ENCODE measurements at places on chromosomes 11 and 22.

- DNase-seq: no peak
These were observed 18.7 kb upstream of the TMPRSS5 start for GRCh38 chr11:113724778-113725177.

- no peak for DNase-seq
These were observed 1.7 kb downstream of the CCDC87 start for GRCh38 chr11:66591175-66591574.

GRCh38 chr11:79699246-79699645 is 258.4 kb upstream of the TENM4 start:
- no peak for DNase-seq

- DNase-seq: peak; percentile 65
These were observed at the start of gene RAG1 for GRCh38 chr11:36567694-36568093. TSS of gene RAG1 (plus strand) at chr11:36568007. CDS start at chr11:36573305, 5,298 bp downstream.

DNA sequence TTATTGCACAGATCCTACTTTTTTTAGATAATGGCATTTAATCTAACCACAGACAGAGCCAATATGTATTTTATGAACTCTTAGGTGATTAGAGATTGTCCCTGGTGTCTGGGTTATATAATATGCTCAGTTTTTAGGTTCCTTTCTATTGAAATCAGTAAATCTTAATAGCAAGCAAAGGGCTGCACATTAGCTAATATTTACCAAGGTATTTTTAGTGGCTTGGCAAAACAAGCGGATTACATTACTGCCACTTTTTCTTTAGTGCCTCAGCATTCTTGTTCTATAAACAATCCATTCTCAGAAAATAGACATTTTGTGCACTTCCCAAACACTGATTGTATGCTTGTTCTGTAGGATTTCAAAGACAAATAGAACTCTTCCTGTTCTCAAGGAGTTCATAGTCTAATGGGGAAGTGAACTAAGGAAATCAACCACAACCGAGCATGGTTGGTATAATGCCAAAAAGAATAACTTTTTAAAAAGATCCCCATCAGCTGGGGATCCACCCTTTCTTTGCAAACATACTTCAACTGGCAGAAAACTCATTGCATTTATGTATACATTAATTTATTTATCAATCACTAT is 23.8 kb downstream of the KCNJ1 start:
- DNase-seq: no peak

GRCh38 chr11:48020092-48020755 is 39.9 kb downstream of the PTPRJ start:
- DNase-seq: no peak

DNA sequence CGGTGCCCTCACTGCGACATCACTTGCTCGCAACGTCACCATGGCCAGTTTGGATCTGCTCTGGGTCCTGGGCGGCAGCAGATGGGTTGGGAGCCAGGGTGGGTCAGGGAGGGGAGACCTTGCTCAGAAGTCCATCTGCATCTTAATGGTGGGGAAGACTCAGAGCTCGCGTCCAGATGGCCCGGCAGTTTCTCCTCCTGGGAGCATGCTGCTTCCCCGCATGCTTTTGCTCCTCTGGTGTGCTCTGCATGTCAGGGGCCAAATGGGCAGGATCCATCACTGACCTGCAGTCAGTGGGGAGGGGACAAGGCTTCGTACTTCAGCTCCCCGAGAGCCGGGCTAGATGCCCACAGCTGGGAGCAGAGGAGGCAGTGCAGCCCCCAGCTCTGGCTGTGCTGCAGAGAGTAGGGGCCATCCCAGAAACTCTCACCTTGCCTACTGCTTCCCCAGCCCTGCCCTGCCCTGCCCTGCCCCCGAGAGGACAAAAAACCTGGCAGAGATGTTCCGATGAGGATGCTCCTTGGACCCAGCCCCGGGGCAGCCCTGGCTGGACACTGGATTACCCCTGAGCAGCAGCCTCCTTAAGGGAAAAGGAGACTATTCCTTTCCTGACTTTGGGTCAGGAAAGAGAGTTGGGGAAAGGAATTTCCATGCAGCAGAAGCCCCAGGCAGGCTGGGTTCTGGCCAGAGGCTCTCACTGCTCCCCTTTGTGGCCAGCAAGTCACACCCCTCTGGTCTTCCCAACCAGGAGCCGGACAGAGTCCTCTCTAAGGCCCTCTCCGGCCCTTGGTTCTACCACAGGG is 149.9 kb downstream of the PKNOX2 start:
- DNase-seq: no peak

- no peak for DNase-seq
These were observed at the start of gene NAALADL1 for GRCh38 chr11:65058419-65059054. TSS of gene NAALADL1 (minus strand) at chr11:65058553. CDS start at chr11:65058521, 32 bp downstream.

DNA sequence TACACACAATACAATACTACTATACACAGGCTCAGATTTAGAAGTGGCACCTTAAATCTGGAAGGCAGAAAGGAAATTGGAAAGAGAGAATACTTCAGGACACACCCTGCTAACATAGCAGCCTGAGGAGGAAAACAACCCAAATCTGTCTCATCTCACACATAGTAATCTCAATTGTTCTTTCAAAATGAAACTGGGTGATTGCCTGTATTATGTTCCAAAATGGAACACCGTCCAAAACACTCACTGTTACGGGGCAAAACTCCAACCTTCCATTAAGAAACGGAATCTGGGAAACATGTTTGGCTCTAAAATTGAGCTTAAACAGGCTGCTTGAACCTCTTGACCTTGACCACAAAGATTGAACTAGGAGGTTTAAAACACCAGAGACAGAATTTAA is 572.6 kb downstream of the OPCML start:
- no peak for DNase-seq

- no peak for DNase-seq
These were observed 5.5 kb downstream of the CATSPER1 start for GRCh38 chr11:66020618-66021357.

- no peak for DNase-seq
These were observed 63.7 kb downstream of the MICAL2 start for GRCh38 chr11:12174128-12174476.

DNA sequence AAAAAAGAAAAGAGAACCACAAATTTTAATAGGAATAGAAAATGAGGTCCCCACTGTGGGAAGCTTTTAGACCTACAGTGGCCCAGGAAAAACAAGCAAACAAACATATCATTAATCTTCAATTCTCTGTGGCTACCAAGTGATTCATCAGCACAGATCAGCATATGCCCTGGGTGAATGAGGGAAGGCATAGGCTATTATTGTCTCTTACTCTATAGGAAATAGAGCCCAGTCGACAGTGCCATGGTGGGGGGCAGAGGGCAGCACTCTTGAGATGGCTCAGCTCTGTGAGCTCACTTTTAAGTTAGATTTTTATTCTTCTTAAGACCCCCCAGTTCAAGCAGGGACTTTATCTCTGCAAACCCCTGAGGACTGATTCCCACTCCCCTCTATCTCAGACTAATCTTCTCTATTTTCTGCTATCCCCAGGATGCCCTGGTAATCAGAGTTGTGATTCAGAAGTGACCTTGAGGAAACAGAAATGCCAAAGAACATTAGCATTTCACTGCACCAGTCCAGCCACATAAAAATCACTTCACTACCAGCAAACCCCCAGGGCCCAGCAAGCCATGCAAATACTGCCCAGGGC is 9.5 kb upstream of the FEZ1 start:
- DNase-seq: no peak

DNA sequence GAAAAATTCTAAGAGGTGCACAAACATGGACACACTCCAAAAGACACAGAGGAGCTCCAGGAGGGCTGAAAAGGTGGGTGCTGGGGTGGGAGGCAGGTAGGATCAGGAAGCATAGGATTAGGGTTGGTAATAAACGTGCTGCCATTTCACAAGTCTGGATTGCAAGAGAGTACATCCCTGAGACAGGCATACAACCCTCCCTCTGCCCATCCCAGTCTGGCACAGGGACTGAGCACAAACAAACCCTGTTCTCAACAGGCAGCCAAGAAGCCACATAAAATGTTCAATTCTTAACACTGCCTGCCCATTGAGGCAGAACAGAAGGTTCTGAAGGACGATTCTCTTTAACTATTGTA is 18.5 kb downstream of the SLC35F2 start:
- DNase-seq: no peak

- DNase-seq: no peak
These were observed 68.6 kb downstream of the ATXN10 start for GRCh38 chr22:45740236-45740635.

DNA sequence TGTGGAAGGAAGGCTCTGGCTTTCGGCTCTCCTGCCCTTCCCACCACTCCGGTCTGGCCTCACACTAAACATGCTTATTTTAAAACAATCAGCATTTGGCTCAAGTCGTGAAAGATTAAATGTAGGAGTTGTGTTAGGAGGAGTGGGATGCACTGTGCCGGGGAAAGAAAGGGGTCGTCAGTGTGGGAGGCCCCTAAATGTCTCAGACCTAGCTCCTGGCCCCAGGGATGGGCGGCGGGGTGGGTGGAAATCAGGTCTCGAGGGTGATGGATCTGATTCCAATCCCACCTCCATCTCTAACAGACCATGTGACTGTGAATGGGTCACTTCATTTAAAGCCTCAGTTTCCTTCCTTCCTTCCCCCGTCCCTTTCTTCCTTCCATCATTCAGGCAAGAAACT is 6.9 kb upstream of the SHISAL1 start:
- DNase-seq: no peak

DNA sequence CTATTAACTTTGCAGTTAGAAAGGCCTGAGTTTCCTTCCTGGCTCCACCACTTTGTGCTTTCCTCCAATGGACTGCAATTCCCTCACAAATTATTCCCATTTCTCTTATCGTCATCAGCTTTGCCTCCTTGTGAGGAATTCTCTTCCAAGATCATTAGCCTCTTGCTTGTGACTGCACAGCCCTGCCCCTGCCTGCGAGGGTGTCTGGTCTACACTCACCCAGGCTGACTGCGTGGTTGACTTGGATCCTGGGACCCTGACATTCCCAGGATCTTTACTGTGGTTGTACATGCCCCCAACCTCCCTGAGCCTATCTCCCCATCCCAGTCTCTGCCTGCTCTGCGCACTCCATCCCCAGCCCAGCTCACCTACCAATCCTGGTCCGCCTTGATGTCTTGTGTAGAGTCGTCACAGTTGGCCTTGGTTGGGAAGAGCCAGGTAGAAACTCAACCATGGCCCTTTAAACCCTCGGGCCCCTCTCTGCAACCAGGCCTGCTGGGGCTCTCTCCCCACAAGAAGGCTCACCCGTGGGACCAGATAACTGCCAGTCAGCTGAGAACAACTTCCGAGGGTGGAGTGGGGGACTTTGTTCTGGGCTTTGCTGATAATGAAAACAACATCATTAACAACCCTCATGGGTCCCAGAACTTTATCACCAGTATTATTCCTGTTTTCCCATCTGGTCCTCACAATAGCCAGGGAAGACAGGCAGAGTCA is at the start of gene OR2AT4:
OR2AT4 (minus strand) TSS at position 421 of the 717 bp plus-strand sequence.
- no peak for DNase-seq

- no peak for DNase-seq
These were observed 680.5 kb upstream of the API5 start for GRCh38 chr11:42631220-42631843.

DNA sequence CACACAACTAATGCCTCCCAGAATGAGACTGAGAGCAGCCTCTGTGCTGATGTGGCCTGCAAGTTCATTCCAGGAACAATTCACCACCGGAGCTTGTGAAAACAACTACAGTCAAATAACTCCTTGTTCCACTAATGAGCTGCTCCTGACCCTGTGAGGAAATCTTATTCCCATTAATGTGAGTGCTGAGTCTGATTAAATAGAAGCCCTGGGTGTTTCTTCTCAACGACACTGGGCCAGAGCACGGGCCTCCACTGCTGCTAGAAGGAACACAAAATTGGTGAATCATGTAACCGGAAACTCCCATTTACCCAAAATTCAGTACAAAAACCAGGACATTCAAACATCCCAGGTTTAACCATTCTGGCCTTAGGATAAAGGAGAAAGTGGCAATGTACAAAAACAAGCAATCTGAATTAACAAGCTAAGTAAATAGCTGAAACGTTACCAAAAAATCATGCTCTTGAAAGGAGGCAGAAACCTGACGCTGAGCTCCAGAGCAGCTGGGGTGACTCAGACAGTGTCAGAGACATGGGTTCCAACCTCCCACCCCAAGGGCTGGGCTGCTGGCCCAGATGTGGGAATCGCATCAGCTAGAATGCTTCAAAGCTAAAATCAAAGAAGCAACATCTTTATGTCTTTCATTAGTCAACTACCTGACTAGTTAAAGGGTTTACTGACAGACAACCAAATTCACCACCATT is 26.7 kb downstream of the SERGEF start:
- DNase-seq: no peak

DNA sequence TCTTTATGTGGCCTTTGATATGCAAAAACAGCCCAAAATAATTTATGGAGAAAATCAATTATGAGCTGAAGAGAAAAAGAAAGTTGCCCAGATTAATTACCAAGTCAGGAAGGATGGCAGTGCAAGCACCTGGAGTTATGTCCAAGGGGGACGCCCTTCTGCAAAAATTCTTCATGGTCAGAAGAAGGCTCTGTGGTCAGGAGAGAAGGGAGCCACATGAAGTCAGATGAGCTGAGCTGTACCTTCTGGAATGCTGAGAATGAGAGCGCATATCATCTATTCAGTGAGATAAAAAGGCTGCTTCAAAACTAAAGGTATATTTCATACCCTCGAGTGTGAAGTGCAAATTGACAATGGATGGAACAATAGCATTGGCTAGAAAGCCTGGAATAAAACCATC is 607.4 kb downstream of the NTM start:
- no peak for DNase-seq

DNA sequence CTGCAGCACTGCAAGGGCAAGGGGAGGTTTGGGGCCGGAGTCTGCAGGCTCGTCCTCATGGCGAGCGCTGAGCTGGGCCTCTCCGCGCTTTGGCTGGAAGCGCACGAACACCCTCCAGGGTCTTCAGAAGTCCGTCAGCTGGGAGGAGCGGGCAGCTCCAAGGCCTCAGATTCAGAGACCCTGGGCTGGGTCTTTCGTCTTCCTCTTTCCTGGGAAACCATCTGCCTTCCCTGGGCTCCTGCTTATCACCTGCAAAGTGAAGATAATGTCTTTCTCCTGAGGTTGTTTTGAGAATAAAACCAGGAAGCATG is 525.6 kb downstream of the BRD1 start:
- DNase-seq: no peak

DNA sequence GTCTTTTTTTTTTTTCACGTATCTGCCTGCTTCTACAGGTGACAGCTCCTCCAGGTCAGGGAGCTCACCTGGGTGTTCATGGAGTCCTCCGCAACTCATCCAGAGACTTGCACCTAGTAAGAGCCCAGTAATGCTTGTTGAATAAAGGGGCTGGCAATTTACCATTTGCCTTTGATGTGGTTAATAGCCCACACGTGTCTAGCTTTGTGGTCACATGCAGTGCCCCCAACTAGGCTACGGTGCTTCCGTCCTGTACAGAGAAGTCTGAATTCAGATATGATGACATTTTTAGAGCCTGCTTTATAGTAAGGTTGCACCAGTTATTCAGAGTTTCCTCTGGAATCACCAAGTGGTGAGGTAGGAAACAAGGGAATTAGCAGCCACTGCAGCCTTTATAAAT is 199.4 kb upstream of the MTMR2 start:
- DNase-seq: no peak

- no peak for DNase-seq
These were observed 10.4 kb downstream of the OAF start for GRCh38 chr11:120221115-120221752.

- DNase-seq: peak; percentile 76
These were observed at the start of gene TMEM132A for GRCh38 chr11:60924110-60924905. TSS of gene TMEM132A (plus strand) at chr11:60924460. CDS start at chr11:60924634, 174 bp downstream.

Measured in mesenteric fat pad (tissue), 1 donor.